ENCODE measurements at places on chromosomes 13 and 19. TPM values are rescaled to one million over a fixed set of nuclear protein-coding genes. Genes with fewer than 3 reads are reported as not detected.

PSG3 gene
- total RNA-seq = not detected

- no peak for DNase-seq
These were observed 19.7 kb upstream of the GTF3A start for GRCh38 chr13:27404680-27405079.

GRCh38 chr19:45972081-45972946, 1.4 kb downstream of the NOVA2 start:
- no peak for DNase-seq

DNA sequence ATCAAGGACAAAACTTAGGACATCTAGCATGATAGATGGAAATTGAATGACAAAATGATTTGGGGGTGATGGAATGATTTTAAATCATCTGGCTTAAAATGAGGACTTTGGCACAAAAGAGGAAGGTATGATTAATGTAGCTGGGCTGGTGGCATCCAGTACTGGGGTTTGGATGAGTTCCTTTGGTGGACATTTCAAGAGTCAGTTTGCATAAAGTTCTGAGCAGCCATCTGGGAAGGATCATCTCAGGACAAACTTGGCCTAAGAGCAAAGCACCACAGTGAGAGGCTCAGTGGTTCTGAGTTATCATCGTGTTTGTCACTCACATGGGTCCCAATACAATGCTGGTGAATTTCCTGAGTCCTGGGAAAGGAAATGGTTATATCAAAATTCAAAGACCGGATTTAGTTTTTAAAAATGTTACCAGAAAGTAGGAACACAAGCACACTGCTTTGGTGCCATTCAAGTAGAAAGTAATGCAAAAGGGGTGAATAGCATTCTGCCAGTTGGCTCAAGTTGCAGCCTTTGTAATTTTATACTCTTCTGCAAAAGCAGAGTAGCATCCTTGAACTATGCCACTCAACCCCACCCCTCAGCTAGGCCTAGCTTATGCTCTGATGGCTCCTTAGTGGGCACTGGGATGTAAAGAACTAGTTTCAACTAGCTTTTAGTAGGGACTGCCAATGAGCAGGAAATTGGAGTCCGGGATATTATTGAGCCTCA, 219.0 kb downstream of the COG6 start:
- DNase-seq = no peak

- no peak for DNase-seq
These were observed 150.2 kb downstream of the LHFPL6 start for GRCh38 chr13:39452834-39453233.

DNA sequence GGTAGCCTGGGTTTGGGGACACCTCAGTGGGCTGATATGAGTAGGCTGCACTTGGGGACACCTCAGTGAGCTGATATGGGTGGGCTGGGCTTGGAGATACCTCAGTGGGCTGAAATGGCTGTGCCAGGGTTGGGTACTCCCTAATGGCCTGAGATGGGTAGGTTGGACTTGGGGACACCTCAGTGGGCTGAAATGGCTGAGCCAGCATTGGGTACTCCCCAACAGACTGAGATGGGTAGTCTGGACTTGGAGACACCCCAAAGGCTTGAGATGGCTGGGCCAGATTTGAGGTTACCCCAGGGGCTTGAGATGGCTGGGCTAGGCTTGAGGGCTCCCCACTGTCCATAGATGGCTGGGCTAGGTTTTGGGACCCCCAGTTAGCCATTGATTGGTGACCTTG, 12.1 kb downstream of the IQCN start:
- DNase-seq = no peak

GRCh38 chr13:63910511-63910910, 2494.9 kb upstream of the PCDH20 start:
- peak; percentile 70 for DNase-seq

GRCh38 chr13:76610819-76611415, 275.3 kb downstream of the KCTD12 start:
- DNase-seq = no peak

GRCh38 chr19:7213628-7214323, 80.4 kb downstream of the INSR start:
- no peak for DNase-seq

CGB1 gene
- not detected for total RNA-seq

DNA sequence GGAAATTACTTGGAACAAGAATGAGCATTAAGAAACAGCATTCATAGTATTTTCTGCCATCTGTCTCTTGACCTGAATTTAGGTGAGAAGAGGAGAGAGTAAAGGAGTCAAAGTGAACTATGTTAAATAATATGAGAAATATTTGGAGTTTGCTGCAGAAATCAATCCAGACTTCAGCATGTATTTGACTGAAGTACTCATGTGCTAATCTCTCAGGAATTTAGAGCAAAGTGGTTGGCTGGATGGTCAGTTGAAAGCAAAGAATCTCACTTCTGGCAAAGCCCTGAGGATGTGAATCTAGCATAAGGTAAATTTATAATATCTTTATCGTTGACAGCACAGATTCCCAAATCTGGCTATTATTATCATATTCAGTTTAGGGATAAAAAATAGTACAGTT, 394.3 kb downstream of the PCDH17 start:
- DNase-seq = peak; percentile 2

- peak; percentile 99 for DNase-seq
These were observed 1.7 kb upstream of the PCDH17 start for GRCh38 chr13:57629821-57630235.

- DNase-seq = no peak
These were observed 64.1 kb upstream of the OXGR1 start for GRCh38 chr13:97058391-97058790.

GRCh38 chr19:49987159-49987698, 26.3 kb upstream of the SIGLEC11 start:
- peak; percentile 99 for DNase-seq

Data from GM23338 (cell line).